ENCODE measurements at places on chromosomes 1 and 21. TPM values are rescaled to one million over a fixed set of nuclear protein-coding genes. Genes with fewer than 3 reads are reported as not detected.

DNA sequence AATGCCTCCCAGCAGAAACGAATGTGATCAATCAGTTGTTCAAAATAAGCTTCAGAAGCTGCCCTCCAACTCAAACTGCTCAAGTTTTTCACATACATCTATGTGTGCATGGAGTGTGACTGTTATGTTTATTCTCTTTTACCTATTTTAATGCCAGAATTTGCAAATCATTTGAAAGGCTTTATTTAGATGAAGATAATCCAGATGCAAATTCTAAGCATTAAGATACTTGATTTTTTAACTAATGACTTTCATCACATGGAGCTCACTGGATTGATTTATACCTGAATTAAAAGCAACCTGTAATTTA is 69.5 kb downstream of the PLD5 start:
- DNase-seq, result no peak

DNA sequence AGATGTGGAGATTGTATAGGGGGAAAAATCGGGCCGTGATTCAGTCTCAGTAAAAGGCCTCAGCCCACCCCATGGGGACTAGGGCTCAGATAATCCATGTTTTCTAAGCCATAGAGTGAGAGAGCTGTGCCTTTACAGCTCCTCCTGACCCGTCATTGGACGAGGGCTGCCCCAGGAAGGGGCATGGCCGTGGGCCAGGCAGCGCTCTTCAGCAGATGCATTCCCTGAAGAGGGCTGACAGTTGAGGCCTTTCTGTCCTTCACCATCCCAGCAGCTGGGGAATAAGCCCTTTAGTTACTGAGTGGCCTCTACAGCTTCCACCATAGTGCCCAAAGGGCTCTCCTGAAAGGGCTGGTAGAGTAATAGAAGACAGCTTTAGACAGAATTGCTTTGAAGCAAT is 57.2 kb downstream of the ST3GAL3 start:
- no peak for DNase-seq

DNA sequence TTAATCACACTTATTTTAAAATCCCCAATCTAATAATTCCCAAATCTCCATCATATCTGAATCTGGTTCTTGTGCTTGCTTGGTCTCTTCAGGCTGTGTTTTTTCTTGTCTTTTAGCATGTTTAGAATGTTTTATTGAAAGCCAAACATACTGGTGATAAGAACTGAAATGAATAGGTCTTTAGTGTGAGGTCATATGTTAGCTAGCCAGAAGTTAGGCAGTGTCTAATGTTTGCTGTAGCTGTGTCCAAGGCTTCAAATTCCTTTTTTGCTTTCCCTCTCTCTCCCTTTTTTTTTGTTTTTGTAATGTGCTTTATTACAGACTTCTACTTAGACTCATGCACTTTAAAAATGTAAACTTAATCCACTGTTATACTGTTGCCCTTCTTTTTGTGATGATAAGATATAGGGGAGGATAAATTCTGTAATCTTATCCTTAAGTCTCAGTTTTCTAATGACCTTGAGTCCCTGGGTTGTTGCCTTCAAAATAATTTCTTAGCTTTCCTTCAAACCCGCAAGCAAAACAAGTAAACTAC is 725.1 kb downstream of the BRINP3 start:
- no peak for DNase-seq

ATP5PO gene
- total RNA-seq, result 198 TPM

FAM177B gene
- total RNA-seq, result not detected

- DNase-seq, result peak; percentile 73
These were observed 24.7 kb upstream of the ADGRB2 start for GRCh38 chr1:31788825-31789256.

DNA sequence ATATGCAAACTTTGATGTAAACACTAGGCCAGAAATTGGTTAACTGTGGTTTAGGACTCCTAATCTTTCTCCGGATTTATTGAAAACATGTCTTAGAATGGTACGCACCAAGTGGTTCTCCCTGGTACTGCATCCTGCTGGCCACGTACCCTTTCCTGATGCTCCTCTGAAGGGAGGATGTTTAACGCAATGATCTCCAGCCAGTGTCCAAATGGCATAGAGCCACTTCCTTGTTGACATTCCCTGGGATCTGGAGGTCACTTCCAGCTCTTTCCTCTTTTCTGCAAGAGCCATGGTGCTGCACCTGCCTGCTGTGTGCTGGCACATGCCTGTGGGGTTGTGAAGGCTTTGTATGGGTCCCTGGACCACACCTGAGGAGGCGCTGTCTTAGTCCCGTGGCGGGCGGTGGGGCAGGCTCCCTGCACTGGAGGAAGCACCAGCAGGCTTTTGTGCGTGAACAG is 53.9 kb downstream of the GALNT2 start:
- peak; percentile 24 for DNase-seq

- no peak for DNase-seq
These were observed 16.4 kb upstream of the ATP1A4 start for GRCh38 chr1:160134791-160135572.

- DNase-seq, result peak; percentile 35
These were observed 48.7 kb upstream of the SLC19A1 start for GRCh38 chr21:45590726-45591618.

DNA sequence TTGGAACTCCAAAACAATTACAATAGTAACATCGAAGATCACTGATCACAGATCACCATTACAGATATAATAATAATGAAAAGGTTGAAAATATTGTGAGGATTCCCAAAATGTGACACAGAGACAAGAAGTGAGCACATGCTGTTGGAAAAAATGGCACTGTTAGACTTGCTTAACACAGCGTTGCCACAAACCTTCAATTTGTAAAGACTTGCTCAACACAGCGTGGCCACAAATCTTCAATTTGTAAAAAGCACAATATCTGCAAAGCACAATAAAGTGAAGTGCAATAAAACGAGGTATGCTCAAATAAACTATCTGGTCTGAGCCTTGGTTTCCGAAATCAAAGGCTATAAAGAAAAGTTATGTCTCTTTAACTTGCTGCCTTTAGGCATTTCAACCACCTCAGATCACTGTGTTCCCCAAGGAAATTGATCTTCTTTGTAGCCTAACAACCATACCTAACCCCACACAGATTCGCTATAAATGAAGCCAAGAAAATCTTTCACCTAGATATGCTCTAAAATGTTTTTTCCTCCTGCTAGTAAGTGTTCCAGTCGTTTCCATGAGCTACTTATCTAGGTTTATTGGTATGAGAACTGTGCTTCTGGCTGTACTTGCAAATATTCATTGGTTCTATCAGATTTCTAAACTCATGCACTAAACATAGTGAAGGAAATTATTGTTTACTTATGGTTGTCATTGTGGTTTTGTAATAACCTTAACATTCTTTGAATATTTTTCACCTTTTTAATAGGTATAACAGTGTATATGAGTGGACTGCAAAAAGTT is 13.1 kb upstream of the LPGAT1 start:
- DNase-seq, result no peak

All from RPMI7951 (cell line).